ENCODE measurements at places on chromosomes 3 and 15. TPM values are rescaled to one million over a fixed set of nuclear protein-coding genes. Genes with fewer than 3 reads are reported as not detected.

- no peak for DNase-seq
These were observed 66.2 kb downstream of the CORO2B start for GRCh38 chr15:68644996-68645395.

DNA sequence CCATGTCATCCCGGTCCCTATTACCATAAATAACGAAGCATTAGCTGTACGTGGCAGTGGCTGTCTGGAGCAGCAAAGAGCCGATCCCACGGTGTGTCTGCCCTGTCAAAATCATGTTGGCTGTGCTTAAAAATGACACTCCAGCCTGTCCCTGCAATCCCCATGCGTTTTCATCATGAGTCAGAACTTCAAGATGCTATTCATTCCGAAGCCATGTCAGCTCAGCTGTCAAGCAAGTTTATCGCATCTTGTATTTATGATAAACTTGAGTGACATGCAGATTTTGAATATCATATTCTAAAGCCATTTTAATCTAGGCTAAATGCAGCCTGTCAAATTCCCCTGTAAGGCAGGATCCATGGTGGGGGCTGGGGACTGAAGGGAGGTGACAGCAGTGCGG, 152.4 kb downstream of the TJP1 start:
- no peak for DNase-seq

DNA sequence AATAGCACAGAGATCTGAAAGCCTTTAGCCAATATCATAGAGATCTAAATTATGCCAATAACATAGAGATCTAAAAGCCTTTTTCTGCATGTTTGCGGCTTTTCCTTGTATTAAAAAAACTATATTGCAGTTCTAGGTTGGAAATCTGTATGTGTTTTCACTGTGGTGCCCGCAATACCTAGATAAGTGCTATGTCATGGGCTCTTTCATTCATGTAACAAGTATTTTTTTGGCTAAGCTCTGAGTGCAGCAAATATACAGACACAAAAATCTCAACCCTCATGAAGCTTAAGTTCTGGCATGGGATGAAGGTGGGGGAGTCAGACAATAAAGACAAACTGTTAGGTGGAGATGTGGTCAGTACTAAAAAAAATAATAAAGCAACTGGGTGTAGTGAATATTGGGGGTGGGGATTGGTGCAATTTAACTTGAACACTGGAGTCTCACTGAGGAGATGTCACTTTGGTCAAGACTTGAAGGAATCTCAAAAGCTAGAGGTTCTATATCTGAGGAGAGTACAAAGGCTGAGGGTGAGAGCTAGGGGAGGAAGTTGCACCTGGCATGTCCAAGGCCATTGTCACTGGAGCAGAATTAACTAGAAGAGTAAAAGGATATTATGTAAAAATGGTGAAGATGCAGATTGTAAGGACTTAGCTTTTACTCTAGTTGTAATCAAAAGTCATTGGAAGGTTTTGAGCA, 973 bp downstream of the BUB1B start:
- no peak for DNase-seq

GRCh38 chr3:156576651-156577348, 21.9 kb upstream of the SSR3 start:
- peak; percentile 19 for DNase-seq

- no peak for DNase-seq
These were observed 712.1 kb downstream of the MECOM start for GRCh38 chr3:168951368-168951767.

GRCh38 chr3:55804170-55805095, 317.3 kb upstream of the WNT5A start:
- no peak for DNase-seq

GRCh38 chr15:99232740-99233139, 16.6 kb downstream of the TTC23 start:
- DNase-seq, result no peak

DNA sequence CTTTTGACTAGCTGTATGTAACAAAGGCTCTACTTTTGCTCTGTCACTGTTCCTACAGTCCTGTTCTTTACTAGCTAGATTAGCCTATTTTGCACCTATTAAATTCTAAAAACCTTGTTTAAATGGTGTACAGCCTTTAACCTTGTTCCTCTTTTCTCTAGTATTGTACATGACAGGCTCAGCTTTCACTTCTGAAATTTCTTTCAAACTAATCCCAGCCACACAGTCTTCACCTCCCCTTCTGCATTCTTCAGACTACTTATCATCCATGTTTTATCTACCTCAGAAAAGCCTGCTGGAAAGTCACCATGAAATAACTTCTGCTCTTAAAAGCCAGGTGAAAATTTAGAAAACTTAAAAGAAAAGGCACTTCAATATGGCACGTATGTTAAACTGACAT, 122.4 kb downstream of the NECTIN3 start:
- no peak for DNase-seq

SERPINI2 gene
- not detected for total RNA-seq

TCAIM gene
- 37.6 TPM for total RNA-seq

UBAP1L gene
- 2.3 TPM for total RNA-seq

SEMA3G gene
- 0.32 TPM for total RNA-seq

Data from fibroblast of villous mesenchyme (primary cell).